ENCODE measurements at places on chromosomes 3 and 15.

GRCh38 chr3:131549340-131549739, 46.6 kb upstream of the MRPL3 start:
- no peak for DNase-seq

GRCh38 chr3:188320757-188321156, 166.8 kb downstream of the LPP start:
- DNase-seq = no peak

DNA sequence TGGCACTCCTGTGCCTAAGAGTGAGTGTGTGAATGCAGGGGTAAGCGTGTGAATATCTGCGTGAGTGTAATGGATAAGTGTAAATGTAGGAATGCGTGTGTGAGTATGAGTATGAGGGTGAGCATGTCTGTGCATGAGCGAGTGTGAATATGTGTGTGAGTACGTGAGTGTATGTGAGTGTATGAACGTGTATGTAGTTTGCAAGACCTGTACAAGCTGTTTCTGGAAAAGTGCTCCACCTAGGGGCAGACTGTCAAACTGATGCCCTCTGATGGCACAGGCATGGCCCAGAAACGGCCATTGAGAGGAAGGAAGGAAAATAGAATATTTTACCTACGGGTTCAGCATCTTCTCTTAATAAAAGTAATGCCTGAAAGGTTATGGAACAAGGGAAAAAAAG, 24.4 kb upstream of the FRMD4B start:
- peak; percentile 49 for DNase-seq

- DNase-seq = no peak
Measured at GRCh38 chr3:112848196-112848595, 1.5 kb upstream of the CD200R1L start.

DNA sequence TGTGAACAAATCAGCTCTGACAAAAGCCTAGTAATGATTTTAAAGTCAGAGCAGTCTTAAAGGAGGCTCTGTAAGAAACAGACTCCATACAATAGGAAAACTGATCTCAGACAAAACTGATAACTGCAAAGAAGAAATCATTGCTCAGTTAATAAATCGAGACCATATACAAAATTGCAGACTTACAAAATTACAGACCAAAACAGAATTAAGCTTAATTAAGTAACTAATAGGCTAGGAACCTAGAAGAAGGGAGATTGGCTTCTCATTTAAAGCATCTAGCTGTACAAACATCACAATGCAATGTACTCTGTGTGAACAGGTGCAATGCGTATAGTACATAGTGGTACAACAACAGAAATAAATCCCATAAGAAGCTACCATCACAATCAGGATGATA, 46.3 kb downstream of the ZBTB20 start:
- DNase-seq = no peak

DNA sequence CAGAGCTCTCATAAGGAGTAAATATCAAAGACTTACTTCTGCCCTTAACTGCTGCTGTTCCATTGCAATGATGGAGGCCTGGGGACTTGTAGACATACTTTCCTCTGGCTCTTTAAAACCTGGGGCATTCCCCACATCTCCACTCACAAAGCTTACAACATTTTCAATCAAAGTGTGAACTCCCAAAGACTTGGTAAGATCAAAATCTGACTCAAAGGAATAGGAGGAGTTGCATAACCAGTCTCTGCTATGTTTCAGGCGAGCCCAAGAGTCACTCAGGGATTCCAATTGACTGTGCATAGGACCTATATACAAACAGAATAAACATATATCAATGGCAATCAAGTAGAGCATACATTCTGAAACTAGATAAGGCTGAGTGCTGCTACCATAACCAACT, 101.5 kb downstream of the FBXL22 start:
- no peak for DNase-seq

DNA sequence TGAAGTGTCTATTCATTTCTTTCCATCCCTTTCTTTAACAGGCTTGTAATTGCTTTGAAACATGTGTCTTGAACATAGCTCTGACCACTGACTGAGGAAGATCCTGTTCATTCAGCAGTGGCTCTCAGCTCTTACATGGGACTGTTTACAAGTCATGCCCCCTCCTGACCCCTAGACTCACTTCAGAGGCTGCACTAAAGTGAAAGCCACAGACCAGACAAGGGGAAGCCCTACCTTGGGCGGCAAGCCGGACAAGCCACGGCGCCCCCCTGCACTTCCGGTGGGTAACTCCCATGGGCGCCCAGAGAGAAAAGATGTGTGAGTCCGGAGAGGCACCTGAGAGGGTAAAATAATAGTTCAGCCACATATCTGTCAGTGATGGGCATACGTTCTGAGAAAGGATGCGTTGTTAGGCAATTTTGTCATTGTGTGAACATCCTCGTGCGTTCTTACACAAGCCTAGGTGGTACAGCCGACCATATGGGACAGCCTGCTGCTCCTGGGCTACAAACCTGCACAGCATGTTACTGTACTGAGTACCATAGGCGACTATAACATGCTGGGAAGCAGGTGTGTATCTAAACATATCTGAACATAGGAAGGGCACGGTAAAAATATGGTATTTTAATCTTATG, 116.2 kb downstream of the CHSY1 start:
- no peak for DNase-seq

DNA sequence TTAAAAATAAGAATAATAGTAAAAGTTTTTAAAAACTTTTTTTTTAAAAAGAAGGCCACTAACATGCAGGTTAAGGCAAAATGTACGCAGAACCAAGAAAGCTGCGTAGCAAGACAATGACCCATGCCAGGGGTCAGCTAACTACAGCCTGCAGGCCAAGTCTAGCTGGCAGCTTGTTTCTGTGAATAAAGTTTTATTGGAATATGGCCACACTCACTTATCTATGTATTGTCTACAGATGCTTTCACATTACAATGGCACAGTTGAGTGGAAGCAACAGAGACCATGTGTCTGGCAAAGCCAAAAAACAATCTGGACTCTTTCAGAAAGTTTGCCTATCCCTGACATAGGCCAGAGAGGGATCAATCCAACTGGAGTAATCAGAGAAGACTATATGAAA, 46.7 kb downstream of the WWTR1 start:
- DNase-seq = no peak

DNA sequence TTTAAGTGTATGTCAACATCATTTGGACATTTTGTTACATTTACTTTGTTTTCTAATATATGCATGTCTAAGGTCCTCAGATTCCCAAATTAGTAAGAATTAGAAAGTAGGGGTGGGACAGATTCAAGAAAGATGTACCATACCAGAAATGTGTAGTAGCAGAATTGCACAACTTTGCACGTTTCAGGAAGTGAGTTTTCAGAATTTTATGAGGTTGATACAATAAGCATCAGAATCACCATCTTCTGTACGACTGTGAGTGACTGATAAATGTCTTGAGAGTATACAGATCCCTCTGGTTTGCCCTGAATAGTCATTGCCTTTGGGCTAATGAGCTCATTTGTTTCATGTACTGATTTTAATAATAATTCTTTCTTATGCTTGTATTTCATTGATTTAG, 9.3 kb downstream of the ARIH2 start:
- no peak for DNase-seq

- DNase-seq = peak; percentile 69
Measured at GRCh38 chr3:194255252-194256039, 95.7 kb downstream of the CPN2 start.

DNA sequence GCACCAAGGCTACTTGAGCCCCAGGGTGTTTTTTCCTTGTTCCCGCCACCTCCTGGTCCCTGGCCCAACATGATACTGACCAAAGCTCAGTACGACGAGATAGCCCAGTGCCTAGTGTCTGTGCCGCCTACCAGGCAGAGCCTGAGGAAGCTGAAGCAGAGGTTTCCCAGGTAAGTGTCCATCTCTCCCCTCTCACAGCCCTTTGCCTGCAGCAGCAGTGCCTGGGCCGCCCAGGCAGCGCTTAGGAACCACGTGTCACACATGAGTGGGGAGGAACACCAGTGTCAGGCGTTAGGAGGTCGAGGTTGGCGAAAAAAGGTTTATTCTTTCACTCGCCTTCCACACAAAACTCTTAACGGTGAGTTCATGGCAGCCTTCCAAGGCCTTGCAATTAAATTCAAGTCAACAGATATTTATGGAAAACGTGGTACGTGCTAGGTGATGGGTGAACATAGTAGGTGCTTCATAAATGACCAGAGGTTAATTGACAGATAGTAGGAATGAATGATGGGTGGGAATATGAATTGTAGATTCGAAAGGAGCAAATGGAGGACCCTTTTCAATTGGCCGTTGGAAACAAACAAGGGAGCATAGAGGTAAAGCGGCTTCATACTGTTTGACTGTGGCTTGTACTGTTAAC, 486 bp downstream of the CDIN1 start:
- DNase-seq = no peak

DNA sequence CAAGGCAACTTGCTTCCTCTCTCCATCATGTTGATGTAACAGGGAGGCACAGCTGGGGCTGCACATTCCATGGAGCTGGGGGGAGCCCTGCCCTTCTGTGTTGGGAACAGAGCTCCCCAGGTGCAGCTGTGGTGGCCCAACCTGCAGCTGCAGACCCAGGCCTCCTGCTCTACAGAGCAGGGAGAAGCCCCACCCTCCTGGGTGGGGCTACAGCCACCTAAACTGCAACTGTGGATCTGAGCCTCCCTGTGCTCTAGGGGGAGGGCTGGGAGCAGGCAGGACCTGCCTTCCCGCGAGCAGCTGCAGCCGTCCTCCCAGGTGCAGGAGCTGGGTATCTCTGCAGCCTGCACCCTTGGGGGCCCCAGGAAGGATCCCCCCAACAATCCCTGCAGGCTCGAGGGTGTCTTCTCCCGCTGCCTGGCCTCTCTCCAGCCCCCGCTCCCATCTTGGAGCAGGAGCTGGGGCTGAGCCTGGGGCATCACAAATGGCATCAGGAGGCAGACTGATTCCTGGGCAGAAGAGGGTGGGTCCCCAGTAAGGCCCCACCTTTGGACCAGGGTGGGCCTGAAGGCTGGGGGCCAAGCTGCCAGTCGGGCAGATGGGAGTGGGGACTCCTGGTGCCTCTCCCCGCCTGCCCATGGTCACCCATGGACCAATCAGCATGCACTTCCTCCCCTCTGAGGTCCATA, 7.4 kb downstream of the LRRC58 start:
- no peak for DNase-seq

GRCh38 chr3:177451864-177452830, 254.9 kb upstream of the TBL1XR1 start:
- DNase-seq = no peak

GRCh38 chr3:116299646-116300081, 145.6 kb downstream of the LSAMP start:
- no peak for DNase-seq

DNA sequence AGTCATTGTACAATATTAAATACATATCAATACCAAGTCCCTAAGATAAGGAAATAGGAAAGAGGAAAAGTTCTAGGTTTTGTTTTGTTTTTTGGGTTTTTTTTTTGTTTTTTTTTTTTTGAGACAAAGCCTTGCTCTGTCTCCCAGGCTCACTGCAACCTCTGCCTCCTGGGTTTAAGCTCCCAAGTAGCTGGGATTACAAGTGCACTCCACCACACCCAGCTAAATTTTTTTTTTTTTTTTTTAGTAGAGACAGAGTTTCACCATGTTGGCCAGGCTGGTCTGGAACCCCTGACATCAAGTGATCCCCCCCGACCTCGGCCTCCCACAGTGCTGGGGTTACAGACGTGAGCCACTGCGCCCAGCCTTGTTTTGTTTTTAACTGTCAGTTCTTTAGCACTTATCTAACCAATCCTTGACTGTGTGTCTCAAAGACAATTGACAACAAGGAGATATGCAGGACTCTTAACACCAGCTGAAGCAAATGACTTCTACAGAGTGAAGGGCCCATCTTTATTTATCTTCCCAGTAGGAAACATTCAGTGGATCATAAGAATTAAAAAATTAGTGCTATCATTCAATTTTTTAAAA, 100.0 kb upstream of the RAP2B start:
- DNase-seq = no peak

- DNase-seq = no peak
Measured at GRCh38 chr3:61565569-61565968, 4.2 kb downstream of the PTPRG start.

DNA sequence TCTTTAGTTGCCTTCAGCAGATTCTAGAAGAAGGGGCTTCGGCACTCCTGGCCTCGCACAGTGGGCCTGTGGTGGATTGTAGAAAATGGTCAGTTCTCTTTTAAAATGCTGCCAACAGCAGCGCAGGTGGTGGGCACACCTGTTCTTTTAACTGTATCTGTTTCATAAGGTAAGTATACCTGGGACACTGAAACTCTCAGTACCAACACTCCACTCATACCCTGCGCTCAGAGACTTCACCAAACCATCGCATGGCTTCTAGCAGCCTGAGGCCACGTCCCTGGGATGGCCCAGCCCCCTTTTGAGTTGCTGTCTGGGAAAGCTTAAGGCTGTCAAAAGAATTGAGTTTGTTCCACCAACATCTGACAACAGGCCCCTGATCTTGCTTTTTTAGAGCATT, 56.7 kb upstream of the MCF2L2 start:
- no peak for DNase-seq

GRCh38 chr3:168808596-168808995, 712.9 kb upstream of the GOLIM4 start:
- no peak for DNase-seq

DNA sequence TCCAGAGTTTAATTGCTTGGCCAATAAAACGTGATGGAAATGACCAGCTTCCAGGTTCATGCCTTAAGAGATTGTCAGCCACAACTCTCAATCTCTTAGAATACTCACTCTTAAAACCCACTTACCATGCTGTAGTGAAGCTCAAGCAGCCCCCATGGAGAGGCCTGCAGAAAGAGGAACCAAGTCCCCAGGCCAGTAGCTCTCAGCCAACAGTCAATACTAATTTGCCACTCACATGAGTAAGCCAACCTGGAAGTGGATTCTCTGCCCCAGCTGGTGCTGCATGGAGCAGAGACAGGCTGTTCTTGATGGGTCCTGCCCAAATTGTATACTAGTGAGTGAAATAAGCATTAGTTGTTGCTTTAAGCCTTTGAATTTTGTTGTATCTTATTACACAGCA, 155.9 kb downstream of the OXSM start:
- DNase-seq = no peak

- no peak for DNase-seq
Measured at GRCh38 chr15:100120111-100120510, 221.7 kb downstream of the ADAMTS17 start.

DNA sequence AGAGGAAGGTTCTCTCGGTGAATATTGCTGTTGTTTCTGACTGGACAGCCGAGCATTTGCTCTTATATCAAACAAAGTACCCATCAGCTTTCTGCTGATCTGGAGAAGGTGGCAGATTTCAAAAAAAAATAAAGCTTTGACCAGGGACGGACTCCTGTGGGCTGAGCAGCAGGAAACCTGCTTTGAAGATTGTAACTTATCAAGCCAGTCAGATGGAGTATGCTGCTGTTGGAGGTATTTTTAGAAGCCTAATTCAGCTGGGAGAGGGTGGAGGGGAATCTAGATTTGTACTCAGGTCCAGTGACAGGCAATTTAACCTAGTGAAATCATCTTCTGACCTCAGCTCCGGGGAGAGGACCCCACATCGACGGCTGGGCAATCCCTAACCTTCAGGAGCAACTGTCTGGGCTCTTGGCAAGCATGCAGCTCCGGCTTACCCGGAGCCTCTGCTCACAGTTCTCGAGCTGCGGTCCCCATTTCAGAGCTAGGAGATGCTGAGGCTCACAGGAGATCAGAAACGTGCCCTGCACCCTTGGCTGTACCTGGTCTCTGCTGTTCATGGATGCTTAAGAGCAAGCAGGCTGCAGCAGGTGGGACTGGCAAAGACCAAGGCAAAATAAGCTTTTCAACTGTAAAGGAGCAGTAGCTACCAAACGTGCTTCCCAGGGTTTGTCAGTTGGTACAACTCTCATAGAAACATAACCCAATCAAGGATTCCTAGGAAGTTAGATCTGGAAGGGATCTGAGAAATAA, 89.3 kb upstream of the ST8SIA2 start:
- no peak for DNase-seq
